ENCODE measurements at places on chromosomes 7 and 10. TPM values are rescaled to one million over a fixed set of nuclear protein-coding genes. Genes with fewer than 3 reads are reported as not detected.

Gene ELAPOR2
- 0.22 TPM for total RNA-seq

Gene TMEM196
- not detected for total RNA-seq

Gene SRRM3
- 12.6 TPM for total RNA-seq

Gene C7orf33
- not detected for total RNA-seq

Gene TFEC
- total RNA-seq: not detected

Gene KMT2C
- 5.5 TPM for total RNA-seq

Gene SEMA3A
- total RNA-seq: 3.9 TPM

Gene PLAU
- total RNA-seq: 112 TPM

Gene CDK13
- 19.8 TPM for total RNA-seq

Gene ATRNL1
- 0.23 TPM for total RNA-seq

Gene CPN1
- total RNA-seq: 0.29 TPM

Gene PILRA
- total RNA-seq: 5.2 TPM

Gene BMPER
- total RNA-seq: 4.3 TPM

Gene EBLN1
- total RNA-seq: not detected

Gene SLC16A12
- 0.67 TPM for total RNA-seq

Gene GRM8
- total RNA-seq: not detected

Gene NODAL
- not detected for total RNA-seq

Gene SPDYE2B
- not detected for total RNA-seq
